NCI-H526 (cell line): ENCODE measurements at places on chromosomes 5 and 9.

DNA sequence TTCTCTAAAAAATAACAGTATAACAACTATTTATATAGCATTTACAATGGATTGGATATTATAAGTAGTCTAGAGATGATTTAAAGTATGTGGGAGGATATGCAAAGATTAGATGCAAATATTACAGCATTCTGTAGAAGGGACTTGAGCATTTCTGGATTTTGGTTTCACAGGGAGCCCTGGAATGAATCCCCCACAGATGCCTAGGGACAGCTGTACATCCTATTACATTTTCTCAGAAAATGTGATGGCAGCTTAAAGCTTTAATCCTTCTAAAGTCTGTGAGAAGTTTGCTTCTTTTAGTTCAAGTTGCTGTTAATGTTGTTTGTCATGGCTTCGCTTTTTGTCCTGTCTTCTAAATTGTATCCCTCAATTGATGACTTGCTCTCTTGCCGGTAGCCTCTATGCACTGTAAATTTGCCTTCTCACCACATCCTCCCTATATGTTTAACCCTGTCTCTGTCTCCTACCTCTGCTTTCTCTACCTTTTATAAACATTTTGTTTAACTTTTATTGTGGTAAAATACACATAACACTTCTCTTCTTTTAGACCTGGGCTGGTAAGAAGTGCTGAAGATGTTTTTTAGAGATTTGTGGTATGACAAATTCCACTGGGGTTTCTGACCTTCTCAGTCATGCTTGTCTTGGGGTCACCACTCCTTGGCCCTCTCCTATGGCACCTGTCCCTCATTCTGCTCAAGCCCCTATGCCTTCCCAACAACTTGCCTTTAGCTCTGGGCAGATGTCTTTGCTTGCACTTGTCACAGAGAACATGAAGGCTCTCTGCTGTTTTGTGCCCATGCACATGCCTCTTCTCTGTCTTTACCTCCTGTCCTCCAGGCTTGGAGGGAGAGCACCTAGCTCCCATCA, 37.9 kb downstream of the LNPEP start:
- DNase-seq: peak; percentile 37

DNA sequence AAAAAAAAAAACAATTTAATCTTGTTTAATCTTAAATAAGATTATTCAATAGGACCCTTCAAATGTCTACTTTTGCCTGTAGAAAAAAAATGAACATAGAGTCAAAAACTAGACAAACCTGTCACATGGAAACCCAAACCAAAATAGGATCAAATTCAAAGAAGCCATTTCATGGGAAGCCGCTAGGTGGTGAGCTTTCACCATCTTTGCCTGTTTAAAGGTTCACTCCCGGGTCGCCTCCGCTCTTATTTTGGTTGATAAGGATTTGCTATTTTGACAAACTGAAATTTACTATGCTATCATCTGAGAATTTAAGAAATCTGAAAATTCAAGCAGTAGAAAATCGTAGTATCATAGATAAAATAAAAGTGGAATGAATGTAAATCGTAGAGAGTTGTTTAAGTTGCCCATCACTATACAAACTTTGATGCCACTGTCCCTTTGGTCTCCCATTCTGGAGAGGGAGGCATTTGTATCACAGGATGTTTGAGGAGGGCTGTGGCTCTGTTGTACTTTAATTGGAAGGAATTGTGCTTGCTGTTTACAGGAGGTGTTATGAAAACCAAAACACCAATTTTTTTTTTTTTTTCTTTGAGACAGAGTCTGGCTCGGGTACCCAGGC, 43.5 kb upstream of the DNAH5 start:
- DNase-seq: peak; percentile 63

DNA sequence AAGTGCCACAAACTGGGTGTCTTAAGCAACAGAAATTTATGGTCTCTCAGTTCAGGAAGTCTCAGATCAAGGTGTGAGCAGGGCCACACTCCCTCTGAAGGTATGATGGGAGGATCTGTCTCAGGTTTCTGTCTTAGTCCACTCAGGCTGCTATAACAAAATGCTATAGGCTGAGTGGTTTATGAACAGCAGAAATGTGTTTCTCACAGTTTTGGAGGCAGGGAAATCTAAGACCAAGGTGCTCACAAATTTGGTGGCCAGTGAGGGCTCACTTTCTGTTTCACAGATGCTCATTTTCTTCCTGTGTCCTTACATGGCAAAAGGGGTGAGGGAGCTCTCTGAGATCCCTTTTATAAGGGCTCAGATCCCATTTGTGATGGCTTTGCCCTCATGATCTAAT, 281.4 kb downstream of the CWC27 start:
- DNase-seq: no peak

DNA sequence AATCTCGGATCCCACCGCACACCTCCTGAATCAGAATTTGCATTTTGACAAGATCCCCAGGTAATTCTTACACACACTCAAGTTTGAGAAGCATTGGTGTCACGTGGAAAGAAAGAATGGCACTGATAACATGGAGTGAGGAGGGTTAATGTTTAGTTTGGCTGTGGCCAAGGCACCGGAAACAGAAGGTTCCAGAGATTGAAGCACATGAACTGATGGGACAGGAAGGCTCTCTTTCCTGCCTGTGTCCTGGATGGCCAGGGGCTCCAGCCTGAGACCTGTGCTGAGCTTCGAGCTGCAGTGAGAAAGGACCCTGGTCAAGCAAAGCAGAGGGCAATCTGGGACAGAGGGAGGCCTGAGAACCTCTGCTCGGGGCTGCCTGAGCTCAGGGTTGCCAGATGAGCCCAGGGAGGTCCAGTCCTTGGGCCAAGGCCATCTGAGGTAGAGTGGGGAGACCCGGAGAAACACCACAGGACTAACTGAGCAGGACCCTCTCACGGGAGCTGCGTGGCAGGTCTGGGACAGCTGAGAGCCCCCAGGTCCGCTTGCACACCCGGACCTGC, 27.3 kb downstream of the AFAP1L1 start:
- DNase-seq: no peak

- no peak for DNase-seq
Observed at GRCh38 chr9:70935856-70936255, 185.6 kb downstream of the TRPM3 start.

DNA sequence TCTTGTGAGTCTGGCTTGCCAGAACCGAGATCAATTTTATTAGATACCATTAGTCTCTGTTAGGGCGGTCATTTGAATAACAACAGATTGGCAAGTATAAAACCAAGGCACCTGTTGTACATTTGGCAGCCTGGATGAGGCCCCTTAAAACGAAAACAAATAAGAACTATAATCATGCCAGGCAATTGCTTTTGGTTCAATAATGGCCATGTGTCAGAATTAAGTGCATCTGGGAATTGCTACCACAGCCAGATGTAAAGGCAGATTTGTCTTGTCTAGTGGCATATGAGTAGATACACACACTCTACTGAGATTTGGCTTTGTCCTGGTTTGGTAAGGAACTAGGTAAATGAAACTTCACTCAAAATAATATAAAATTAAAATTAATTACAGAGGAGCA, 1046.2 kb upstream of the DMAC1 start:
- no peak for DNase-seq
